Ecto neural progenitor cell (in vitro differentiated cells): ENCODE measurements at places on chromosomes 4 and X.

DNA sequence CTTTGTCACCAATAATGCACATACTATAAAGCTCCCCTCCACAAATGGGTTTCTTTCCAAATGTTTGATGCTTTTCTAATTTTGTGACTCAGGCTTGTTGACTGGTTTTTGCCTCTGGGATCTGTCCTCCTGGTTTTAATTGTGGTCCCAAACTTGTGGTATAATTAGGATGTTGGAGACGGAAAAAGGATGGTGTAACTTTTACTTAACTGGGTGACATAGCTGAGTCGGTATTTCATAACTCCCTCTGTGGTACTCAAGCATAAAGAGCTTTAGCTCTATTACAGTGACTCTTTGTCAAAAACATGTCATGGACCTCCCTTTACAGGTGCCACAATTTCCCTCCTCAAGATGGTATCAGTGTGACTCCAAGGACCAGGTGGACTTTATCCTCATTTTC lies 119.7 kb upstream of the RBPJ start:
- DNase-seq = no peak

- peak; percentile 93 for DNase-seq
Measured at GRCh38 chr4:125314676-125315575, at the start of gene FAT4. FAT4 (plus strand) TSS chr4:125314955; CDS start chr4:125316412, 1,457 bp downstream.

GRCh38 chr4:94332983-94333590 lies 9.5 kb downstream of the HPGDS start:
- DNase-seq = no peak

DNA sequence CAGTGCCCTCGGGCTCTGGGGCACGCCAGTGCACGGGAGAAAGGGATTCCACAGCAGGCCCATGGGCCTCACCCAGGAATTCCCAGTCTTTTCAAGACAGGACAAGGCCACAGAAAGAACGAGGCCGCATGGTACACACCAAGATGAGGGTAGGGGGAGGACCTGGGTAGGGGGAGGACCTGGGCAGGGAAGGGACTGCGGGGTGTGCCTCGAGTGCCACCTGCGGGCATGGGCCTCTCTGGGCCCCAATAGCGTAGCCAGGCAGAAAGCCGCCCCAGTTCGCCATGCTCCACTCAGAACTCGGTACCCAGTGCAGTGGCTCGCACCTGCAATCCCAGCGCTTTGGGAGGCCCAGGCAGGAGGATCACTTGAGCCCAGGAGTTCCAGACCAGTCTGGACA lies 14.0 kb upstream of the DUSP9 start:
- DNase-seq = no peak

- DNase-seq = peak; percentile 96
Measured at GRCh38 chr4:87422104-87423052, at the start of gene NUDT9. NUDT9 (plus strand) TSS chr4:87422573; CDS start chr4:87422906, 333 bp downstream.

DNA sequence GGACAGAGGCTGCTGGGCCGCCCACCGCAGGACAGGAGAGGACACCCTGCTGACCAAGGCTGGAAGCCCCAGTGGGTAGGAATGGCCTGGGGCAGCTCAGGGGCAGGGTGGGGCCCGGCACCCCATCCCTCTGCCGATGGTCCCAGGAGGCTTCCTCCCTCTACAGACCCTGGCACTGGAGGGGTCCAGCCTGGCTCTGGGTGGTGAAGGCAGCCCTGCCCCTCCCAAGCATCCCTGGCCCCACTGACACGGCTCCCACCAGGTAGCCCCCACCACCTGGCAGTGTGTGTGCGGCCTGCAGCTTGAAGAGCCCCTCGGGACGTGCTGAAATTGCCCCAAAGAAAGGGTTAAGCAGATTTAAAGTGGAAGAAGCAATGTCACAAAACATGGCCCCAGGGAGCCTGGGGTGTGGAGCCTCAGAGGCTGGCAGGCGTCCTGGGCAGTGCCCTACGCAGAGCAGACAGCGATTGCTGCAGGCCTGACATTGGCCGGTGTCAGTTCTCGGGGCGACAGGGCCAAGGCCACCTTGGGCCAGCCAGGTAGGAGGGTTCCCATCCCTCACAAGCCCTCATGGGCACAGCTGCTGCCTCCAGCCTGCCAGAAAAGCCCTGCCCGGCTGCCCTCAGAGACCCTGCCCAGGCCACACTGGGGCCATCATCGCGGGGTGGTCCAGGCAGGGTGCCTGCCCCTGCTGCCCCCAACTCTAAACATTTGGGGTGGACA lies 80.5 kb downstream of the FAM53A start:
- no peak for DNase-seq

- no peak for DNase-seq
Measured at GRCh38 chr4:47839259-47839658, 1.4 kb upstream of the CORIN start.

DNA sequence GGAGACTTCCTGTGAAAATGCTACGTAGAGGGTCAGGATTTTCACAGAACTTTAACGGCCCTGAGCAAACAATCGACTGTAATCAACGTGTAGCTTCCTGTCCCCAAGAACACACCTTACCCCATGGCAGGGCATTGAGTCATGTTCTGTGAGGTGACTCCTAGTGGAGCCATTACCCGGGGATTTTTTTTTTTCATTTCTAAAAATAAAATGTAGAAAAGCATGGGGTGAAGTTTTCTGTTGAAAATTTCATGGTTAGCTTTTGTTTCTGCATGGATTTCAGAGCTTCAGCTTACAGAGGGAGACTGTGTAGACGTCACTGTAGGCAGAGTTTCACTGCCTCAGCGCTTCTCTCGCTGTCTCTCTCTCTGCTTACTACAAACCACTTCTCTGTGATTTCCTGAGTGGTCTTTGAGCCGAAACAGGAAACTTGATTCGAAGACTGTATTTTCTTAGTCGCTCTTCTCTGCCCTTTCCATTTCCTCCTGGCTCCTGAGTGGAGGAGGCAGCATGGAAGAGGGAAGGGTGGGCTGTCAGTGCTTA lies 111.7 kb downstream of the NFKB1 start:
- DNase-seq = no peak

GRCh38 chr4:83870328-83870950 lies 334.5 kb downstream of the GPAT3 start:
- no peak for DNase-seq

- DNase-seq = no peak
Measured at GRCh38 chrX:49237060-49237459, 1.8 kb downstream of the CCDC22 start.

DNA sequence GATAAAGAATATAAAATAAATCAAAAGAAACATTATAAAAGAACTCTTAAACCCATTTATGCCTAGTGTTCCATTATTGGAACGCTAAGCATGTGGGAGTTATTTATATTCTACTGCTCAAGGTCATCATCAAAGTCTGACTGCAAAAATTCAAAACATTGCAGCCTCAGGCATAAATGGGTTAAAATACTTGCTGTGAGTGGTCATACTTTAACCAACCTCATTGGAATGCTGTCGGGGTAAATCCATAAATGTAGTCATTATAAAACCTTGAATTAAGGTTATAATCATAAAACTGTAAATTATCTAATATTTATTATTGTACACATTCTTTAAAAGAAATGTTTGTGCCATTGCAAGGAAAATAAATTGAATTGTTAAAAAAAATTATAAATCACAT lies 55.0 kb downstream of the RPS6KA6 start:
- no peak for DNase-seq

DNA sequence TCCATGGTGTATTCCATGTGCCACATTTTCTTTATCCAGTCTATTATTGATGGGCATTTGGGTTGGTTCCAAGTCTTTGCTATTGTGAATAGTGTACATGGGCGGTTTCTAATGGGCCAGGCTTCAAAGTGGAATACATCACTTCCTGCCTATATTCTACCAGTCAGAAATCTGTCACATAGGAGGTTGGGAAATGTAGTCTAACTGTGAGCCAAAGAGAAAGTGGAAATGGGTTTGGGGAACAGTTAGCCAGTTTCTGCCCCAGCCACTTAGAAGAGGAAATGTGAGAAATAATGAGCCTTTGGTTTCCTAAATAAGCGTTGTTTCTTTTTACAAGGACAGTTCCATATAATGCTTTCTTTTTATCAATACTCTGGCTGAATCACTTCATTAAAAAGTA lies 85.1 kb upstream of the AP1S2 start:
- DNase-seq = no peak

DNA sequence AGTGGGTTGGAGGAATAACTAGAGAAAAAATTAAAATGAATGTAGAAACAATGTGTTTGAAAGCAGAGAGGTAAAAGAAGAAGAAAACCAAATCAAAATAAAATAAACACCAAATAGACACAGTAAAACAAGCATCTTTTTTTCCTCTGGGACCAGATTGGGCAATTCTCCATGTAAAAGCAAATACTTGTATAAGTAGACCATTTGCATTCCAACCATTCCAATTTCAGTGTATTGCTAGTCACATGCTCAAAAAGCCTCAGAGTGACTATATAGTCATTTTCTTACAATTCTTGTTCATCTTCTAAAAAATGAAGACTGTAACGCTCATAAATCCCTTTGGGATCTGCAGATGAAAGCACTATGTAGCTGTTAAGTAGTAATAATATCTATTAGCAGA lies 969.5 kb downstream of the PCDH18 start:
- DNase-seq = no peak

DNA sequence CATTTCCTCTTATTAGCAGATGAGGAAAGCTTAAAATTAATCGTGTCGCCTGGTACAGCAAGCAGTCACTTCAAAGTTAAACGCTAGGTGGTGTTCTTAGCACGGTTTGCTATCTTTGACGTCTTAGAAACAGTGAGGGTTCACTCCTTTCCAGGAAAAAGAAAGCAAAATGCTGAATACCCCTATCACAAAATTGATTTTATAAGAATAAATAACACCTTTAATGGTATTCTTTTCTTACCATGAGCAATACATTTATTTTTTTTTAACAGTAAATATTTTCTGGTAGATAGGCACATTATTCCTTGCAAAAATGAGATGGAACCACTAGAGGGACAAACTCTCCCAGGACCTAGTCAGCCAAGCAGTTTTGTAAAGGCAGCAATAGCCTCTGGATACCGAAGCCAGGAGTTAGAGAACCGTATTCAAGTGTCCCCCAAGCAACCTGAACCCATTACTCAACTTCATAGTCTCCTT lies 153.9 kb downstream of the KDR start:
- no peak for DNase-seq

DNA sequence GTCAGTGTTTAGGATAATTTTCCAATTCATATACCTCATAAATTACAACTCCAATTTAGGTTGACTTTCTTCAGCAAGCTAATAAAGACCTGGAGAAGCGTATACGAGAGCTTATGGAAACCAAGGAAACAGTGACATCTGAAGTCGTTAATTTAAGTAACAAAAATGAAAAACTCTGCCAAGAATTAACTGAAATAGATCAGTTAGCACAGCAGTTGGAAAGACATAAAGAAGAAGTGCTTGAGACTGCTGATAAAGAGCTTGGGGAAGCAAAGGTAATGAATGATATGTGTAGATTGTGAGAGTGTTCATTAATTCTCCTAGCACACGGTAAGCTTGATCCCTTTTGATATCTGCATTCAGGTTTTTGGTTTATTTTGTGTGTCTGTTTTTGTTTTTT lies 16.8 kb downstream of the CEP135 start:
- no peak for DNase-seq

GRCh38 chrX:110403441-110404238 lies 45.0 kb downstream of the RTL9 start:
- DNase-seq = no peak

DNA sequence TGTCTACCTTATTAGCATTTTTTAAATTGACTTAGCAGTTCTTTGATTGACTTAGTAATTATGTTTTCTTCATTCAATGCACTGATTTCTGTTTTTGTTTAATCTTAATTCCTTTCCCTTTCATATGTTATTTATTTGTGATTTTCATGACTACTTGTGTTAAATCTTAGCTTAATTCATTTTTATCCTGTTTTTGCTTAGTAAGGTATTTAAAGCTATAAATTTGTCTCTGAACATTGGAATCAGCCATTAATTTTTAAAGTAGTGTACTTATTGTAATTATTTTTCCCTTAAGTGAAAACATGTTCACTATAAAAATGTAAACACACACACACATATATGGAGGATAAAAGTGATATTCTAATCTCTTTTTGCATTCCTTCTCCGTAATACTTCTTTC lies 109.1 kb upstream of the DIPK2B start:
- no peak for DNase-seq

- DNase-seq = peak; percentile 58
Measured at GRCh38 chr4:41814565-41814964, 66.0 kb upstream of the PHOX2B start.

DNA sequence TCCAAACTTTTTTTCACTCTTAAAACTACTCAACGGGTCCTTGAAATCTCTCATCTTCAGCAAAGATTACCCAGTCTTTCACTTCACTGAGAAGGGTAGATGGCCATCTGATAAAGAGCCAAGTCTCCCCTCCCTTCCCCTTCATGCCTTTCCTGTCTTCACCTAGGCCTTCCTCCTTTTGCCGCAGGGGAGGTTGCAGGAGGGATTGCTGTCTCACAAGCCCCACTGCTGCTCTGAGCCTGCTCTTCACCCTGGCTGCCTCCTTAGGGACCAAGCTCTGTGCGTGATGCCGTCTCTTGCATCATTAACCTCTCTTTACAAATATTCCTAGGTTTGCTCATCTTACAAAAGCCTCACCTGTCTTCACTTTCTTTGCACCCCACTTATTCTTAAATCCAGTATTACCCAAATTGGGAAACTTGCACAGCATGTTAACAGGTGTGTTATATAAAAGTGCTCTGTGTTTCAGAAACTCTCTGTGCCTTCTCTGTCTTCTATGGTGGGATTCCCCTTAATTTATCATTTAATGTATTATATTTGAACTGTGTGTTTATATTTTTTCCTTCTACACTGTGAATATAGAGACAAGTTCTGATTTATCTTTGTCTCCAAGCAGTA lies 3.8 kb downstream of the ZFX start:
- DNase-seq = peak; percentile 57

- DNase-seq = peak; percentile 81
Measured at GRCh38 chr4:153929675-153930074, 140.8 kb upstream of the SFRP2 start.

- no peak for DNase-seq
Measured at GRCh38 chrX:49271341-49271740, 1.7 kb downstream of the PPP1R3F start.

DNA sequence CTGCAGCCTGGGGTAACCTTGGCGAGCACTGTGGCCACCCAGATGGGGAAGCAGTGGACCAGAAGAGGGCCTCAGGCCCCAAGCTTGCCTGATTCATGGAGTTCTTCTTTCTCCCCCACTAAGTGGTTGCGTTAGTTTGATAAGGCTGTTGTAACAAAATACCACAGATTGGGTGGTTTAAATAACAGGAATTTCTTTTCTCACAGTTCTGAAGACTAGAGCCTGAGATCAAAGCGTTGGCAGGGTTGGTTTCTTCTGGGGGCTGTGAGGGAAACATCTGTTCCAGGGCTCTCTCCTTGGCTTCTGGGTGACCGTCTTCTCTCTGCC lies 105.7 kb upstream of the GATB start:
- no peak for DNase-seq
